ENCODE measurements at places on chromosomes 3 and 15. TPM values are rescaled to one million over a fixed set of nuclear protein-coding genes. Genes with fewer than 3 reads are reported as not detected.

Gene ARID3B
- 6.7 TPM for total RNA-seq

Gene POU1F1
- total RNA-seq: not detected

Gene PCOLCE2
- total RNA-seq: 4.3 TPM

GRCh38 chr15:48759921-48760320, 50.9 kb downstream of the CEP152 start:
- H3K4me3 ChIP-seq: no peak overlapping the region
- H3K36me3 ChIP-seq: no peaks in the 10 kb centered on the region
- no peak overlapping the region for H3K27ac ChIP-seq
- no peaks in the 10 kb centered on the region for H3K4me1 ChIP-seq

DNA sequence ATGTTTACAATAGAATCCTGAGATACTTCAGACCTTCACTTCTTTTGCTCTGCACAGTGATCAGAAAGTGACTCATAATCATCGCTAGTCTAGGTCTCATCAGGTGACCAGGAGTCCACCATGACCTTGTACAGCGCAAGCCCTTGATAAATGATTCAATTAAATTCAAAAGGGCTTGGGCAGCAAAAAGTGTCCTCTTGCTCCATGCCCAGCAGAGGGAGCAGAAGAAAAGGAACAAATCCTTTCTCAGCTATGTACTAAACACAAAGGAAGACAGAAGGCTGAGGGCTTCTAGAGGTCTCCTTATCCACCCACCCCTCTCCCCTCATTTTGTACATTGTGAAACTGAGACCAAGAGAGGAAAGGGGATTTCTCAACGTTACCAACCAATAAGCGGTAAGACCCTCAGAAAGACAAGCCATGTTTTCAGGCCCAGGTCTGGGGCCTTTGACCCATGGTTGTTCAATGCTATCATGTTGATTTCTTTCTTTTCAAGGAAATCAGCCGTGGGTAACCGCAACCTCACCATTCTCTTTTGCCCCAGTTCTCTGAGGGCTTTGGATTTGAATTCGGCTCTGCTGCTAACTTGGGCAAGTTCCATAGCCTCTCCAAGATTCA, 74.8 kb downstream of the AQP9 start:
- no peaks in the 10 kb centered on the region for H3K4me1 ChIP-seq
- no peaks in the 10 kb centered on the region for H3K36me3 ChIP-seq
- no peak for DNase-seq
- no peak overlapping the region for H3K27ac ChIP-seq

- H3K4me3 ChIP-seq: no peak overlapping the region
- no peaks in the 10 kb centered on the region for H3K27me3 ChIP-seq
- H3K27ac ChIP-seq: no peak overlapping the region
- H3K4me1 ChIP-seq: peaks cover 10% of the 10 kb centered on the region
- DNase-seq: no peak
Observed at GRCh38 chr3:111768571-111769100, 90.4 kb upstream of the PHLDB2 start.
